CD4-positive, alpha-beta T cell treated with Interleukin-2 at 100 ng/mL for 4 hours (primary cell): ENCODE measurements at places on chromosomes 11 and 22.

GRCh38 chr11:15035283-15035682 lies 38.1 kb upstream of the CALCB start:
- no peak for DNase-seq

GRCh38 chr11:3105791-3106735 lies 48.8 kb upstream of the CARS1 start:
- no peak for DNase-seq

DNA sequence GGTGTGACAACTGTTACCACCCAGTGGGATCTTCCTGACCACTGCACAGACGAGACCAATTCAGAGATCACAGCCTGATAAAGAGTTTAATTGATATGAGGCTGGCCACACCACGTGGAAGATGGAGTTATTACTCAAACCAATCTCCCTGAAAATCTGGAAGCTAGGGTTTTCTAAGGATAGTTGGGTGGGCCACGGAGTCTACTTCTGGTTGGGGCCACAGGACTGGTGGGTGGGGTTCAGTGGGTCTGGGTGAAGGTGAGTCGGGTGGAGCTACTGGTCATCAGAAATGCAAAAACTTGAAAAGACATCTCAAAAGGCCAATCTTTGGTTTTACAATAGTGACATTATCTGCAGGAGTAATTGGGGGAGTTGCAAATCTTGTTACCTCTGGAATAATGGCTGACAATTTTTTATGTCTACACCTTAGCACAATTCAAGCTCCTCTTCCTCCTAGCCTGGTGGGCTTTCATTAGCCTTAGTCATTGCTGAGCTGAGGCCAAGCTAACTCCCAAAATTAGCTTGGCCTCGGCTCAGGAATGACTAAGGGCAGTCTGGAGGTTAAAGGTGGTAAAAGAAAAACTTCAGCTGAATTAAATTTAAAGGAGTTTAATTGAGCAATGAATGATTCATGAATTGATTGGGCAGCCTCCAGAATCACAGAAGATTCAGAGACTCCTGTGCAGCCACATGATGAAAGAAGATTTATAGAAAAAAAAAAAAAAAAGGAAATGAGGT lies 13.1 kb downstream of the C11orf96 start:
- DNase-seq, result no peak

GRCh38 chr11:100105255-100105981 lies 581.7 kb upstream of the ARHGAP42 start:
- DNase-seq, result no peak

DNA sequence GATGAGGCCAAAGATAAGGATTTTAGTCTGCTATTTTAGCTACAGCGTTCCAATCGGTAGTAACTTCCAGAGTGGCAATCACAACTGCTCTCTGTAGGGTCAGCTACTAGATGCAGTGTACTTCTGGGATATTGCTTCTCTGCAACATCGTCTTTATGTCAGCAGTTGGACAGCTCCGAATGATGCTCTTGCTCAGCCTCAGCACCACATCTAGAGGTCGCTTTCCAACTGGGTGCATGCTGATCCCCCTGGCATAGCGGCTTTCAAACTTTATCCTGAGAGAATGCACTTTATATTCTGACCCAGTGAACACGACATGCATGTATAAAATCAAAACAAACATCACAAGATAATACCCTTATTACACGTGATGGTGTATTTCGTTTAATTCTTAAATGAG lies 219.6 kb downstream of the C11orf87 start:
- DNase-seq, result no peak

GRCh38 chr11:18173225-18173866 lies 709 bp downstream of the MRGPRX4 start:
- no peak for DNase-seq

- no peak for DNase-seq
Measured at GRCh38 chr11:115950660-115951059, 446.4 kb upstream of the CADM1 start.

GRCh38 chr22:26075251-26075650 lies 94.0 kb upstream of the SEZ6L start:
- DNase-seq, result no peak

DNA sequence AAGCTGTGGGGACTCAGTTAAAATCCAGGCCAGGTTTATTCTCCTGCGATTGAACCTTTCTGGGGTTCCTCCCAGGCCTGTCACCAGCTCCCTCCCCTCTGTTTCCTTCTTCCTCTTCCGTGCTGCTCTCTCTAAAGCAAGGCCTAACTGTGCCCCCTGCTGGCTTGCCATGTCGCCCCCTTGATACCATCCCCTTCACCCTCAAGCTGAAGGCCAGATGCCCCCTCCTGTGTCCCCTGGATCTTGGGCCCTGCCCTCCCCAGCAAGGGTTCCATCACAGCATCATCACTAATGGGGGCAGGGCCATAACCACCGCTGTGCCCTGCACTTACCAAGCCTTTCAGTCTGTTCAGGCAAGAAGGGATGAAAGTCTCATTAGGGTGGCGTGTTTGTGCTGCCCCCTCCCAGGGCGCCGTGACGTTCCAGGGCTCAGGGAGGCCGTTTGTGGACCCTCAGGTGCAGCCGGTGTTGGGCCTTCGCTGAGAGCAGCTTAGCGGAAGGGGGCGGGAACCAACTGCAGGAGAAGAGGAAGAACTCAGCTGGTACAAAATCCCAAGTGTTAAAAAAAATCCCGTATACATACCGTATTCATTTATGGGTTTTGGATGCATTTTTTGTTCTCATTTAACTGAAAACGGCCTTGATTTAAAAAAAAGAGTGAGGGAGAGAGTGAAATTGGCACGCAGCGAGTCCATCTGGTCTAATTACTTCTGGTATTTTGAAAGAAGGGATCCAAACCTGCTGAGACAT lies 69.9 kb downstream of the MPPED1 start:
- peak; percentile 3 for DNase-seq

DNA sequence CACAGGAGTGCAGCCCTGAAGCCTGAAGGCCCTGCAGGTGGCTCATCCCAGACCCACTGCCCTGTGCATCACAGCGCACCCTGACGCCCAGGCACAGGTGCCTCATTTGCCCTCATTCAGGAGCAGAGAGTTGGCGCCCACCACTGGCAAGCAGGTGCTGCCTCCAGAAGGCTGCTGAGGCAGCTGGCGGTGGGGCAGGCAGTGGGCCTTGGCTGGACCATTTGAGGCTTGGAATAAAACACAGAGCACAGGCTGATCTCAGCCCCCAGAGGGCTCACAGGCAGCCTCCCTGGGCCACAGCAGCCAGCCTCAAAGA lies 1151.9 kb downstream of the BRD1 start:
- DNase-seq, result no peak

DNA sequence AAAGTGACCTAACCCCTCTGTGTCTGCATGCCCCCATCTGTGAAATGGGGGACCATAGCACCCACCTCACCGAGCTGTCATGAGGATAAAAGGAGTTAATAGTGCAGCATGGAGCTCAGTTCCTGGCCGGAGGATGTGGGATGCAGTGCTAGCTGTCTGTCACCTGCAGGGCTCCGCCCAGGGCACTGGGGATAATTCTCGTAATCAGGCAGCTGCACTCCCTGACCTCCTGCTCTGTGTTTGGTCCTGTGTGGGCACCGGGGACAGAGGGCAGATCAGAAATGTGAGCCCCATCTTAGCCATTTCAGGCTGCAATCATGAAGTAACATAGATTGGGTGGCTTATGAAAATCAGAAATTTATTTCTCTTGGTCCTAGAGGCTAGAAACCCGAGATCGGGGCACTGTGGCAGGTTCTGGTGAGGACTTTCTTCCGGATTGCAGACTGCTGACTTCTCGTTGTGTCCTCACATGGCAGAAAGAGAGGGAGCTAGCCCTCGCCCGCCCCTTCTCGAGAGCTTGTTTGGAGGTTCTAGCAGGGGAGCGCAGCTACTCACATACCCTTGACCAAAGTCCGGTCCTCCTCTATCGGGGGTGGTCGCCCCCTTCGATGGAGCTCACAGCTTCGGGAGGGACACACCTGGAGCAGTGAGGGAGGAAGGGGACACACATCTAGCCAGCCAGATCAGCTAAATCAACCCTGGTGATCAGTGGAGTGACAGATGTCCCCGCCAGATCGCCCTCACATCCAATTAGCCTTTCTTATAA lies 3.2 kb downstream of the KCTD17 start:
- no peak for DNase-seq

GRCh38 chr11:111762981-111763643 lies 3.1 kb downstream of the PPP2R1B start:
- no peak for DNase-seq

GRCh38 chr11:86440305-86440716 lies 65.6 kb downstream of the CCDC81 start:
- DNase-seq, result no peak

- no peak for DNase-seq
Measured at GRCh38 chr11:6664551-6664950, 8.9 kb upstream of the DCHS1 start.

GRCh38 chr11:117435326-117435725 lies 107.7 kb downstream of the CEP164 start:
- DNase-seq, result no peak

GRCh38 chr11:2892215-2892966 lies 6.8 kb upstream of the CDKN1C start:
- peak; percentile 48 for DNase-seq

GRCh38 chr11:31725176-31725575 lies 85.9 kb downstream of the PAX6 start:
- DNase-seq, result no peak

GRCh38 chr22:44200451-44200850 lies 19.7 kb downstream of the PARVG start:
- DNase-seq, result no peak

- no peak for DNase-seq
Measured at GRCh38 chr11:31815711-31816467, 4.8 kb upstream of the PAX6 start.

DNA sequence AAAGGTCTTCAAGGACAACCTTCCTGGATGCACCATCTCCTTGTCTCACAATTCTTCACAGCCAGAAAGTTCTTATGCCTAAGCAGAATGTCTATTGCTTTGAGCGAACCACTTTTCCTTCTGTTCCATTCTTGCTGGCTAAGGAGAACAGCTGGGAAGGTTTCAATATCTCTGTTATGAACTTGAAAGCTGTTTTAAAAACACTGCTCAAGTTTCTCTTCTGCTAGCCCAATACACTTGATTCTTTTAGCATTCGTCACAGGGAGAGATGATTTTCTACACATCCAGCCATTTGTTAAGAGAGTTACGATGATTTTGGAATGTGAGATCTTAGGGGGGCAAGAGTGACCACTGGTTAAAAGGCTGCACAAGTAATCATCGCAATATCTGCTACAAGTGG lies 249.3 kb downstream of the KIRREL3 start:
- no peak for DNase-seq

DNA sequence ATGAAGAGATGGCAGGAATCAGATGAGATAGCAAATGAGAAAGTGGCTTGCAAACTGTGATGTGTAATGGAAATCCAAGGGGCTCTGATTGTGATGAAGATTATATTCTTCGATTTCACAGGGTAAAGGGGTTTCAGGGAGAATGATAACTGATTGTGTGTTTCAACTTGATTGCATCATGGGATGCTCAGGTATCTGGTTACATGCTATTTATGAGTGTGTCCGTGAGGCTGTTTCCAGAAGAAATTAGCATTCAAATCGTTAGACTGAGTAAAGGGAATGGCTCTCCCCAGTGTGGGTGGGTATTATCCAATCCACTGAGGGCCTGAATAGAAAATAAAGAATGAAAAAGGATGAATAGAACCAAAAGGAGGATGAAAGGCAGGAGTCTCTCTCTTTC lies 278.7 kb upstream of the LARGE1 start:
- no peak for DNase-seq
